ENCODE measurements at places on chromosomes 5 and 9.

- DNase-seq, result no peak
Measured at GRCh38 chr9:107733523-107733894, 243.9 kb upstream of the KLF4 start.

GRCh38 chr5:129141696-129142095 lies 47.1 kb downstream of the ISOC1 start:
- DNase-seq, result no peak

DNA sequence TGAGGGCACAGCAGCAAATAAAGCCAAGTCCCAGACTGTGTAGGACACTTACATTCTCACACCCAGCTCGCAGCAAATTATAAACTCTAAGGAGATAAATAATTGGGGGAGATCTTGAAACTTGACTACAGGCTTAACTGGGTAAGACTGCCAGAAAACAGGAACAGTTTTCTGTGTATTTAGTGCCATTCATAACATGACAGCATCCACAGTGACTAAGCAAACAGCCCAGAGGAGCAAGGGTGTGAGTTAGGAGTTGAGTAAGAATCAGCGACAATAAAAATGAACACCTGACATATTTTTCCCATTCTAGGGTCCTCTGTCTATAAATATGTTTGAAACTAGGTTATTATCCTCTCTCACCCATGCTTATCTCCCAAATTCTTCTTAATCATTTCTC lies 370.9 kb upstream of the WWC1 start:
- no peak for DNase-seq

DNA sequence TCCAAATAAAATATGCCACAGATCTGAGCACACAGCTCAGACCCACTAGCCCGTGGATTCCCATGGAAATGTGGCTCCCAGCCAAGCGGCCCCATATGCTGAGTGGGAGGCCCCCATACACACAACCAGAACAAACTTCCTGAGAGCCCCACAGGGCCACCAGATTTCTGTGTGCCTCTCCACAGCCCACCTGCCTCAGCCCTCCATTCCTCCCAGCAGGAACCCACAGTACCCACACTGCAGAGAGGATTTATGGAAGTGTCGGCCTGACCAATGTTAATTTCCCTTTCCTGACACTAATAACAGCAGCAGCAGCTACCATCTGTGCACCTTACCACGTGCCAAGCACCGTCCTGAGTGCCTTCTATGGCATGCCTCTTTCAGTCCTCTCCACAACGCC lies 99.3 kb upstream of the SPOCK1 start:
- no peak for DNase-seq

DNA sequence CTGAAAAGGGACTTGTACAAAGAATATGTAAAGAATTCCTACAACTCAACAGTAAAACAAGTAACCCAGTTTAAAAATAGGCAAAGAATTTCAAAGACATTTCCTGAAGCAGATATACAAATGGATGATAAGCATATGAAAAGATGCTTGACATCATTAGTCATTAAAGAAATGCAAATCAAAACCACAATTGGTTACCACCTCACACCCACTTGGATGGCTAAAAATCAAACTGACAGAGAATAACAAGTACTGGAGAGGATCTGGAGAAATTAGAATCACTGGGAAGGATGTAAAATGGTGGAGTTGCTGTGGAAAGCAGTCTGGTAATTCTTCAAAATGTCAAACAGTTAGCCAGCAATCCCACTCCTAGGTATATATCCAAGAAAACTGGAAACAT lies 12.5 kb upstream of the FOXE1 start:
- DNase-seq, result no peak

- no peak for DNase-seq
Measured at GRCh38 chr5:122434205-122434970, 122.4 kb downstream of the SNCAIP start.
